Stimulated activated CD8-positive, alpha-beta memory T cell treated with anti-CD3 and anti-CD28 coated beads, Interleukin-2, amount 100 ng/mL, for 48 hours (primary cell): ENCODE measurements at places on chromosomes 4 and X.
A peak's percentile ranks its signal among the peaks of the same experiment; 100 is the strongest.

GRCh38 chrX:7542587-7543380 lies 300.2 kb upstream of the VCX start:
- DNase-seq: no peak

- no peak for DNase-seq
Observed at GRCh38 chr4:102429553-102429952, 71.6 kb upstream of the NFKB1 start.

DNA sequence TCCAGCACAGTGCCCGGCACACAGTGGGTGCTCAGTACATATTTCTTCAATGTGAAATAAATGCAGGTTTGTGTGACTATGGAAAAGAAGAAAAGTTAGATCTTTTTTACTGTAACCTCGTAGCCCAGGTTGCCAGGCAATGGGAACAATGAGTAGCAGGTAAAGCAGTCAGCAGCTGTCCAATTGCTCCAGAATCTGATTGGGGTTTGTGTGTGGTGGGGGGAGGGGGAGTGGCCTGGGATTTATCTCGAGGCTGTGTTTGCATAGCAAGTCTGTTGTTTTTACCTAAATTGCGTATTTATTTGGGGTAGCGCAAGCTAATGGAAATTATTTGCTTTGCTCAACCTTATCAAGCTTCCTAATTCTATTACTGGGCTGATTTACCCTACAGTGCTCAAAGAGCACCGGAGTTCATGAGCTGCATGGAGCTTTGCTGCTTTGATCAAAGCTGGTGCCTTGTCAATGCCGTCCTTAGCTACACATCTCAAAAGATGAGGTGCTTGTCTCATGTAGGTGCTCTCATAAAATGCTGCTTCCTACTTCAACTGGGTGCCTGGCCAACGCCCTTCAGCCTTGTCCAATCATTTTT lies 145.0 kb upstream of the DGKK start:
- DNase-seq: no peak

GRCh38 chr4:2412534-2412884 lies 5.9 kb downstream of the ZFYVE28 start:
- peak; percentile 57 for DNase-seq

DNA sequence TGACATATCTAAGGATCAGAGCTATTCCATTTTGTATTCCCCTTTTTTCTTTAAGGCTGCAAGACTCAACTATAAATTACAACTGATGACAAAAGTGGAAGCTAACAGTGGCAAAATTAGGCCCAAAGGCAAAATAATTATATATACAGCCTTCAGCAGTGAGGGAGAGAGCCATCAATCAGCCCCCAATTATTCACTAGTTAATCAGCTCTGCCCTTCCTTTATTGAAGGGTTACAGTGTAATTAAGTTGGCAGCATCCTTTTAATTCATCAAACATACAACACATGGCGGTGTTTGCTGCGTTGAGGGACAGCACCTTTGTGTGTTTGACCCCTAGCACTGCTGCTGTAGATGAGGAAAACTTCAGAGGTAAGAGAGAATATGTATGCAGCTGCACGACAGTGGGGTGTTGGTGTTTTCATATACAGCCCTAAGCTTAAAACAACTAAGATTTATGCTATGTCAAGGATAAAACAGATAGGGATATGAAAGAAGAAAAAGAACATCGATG lies 973.9 kb upstream of the POU3F4 start:
- no peak for DNase-seq

- DNase-seq: no peak
Observed at GRCh38 chr4:168021666-168022065, 70.7 kb upstream of the ANXA10 start.

GRCh38 chrX:4182408-4182806 lies 469.0 kb upstream of the PRKX start:
- no peak for DNase-seq

GRCh38 chr4:139963708-139964107 lies 190.3 kb downstream of the MAML3 start:
- DNase-seq: no peak

- peak; percentile 9 for DNase-seq
Observed at GRCh38 chrX:72620550-72621145, 48.0 kb upstream of the HDAC8 start.

- DNase-seq: no peak
Observed at GRCh38 chr4:7750972-7751371, 188.7 kb downstream of the AFAP1 start.

- DNase-seq: no peak
Observed at GRCh38 chr4:46081674-46082073, 42.2 kb downstream of the GABRG1 start.

GRCh38 chr4:164023214-164023613 lies 528.7 kb downstream of the TMA16 start:
- no peak for DNase-seq

GRCh38 chr4:144174401-144175067 lies 34.0 kb upstream of the GYPA start:
- no peak for DNase-seq

DNA sequence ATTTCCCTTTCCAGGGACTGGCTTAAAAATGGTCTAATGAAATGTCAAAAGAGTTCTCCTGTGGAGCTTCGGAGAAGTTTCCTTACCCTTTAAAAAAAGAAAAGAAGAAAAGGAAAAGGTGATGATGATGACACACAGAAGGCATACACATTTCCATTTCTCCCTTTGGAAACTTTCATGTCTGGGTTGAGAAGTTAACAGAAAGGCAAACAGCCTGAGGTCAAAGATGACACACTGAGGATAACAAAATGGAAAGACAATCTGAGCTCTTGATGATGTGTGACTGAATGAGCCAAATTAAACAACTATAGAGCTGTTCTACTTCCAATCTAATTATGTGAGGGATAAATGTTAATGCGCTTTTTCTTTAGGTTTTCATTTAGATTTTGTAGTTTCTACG lies 32.2 kb downstream of the NFXL1 start:
- DNase-seq: no peak

DNA sequence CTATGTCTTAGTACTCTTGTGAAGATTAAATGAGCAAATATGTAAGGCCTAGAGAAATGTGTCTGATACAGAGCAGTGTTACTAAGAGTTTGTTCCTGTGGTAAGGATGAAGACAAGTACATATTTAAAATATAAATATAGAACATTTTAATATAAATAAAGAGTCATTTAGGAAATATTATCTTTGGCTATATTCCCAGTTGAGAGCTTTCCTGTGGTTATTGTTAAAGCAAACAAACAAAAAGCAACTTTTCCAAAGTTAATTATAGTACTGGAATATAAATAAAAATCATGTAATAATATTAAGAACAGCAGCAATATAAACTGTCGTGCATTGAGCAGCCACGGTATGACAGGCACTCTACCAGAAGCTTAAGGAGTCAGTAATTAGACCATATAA lies 472.5 kb downstream of the INPP4B start:
- DNase-seq: no peak

DNA sequence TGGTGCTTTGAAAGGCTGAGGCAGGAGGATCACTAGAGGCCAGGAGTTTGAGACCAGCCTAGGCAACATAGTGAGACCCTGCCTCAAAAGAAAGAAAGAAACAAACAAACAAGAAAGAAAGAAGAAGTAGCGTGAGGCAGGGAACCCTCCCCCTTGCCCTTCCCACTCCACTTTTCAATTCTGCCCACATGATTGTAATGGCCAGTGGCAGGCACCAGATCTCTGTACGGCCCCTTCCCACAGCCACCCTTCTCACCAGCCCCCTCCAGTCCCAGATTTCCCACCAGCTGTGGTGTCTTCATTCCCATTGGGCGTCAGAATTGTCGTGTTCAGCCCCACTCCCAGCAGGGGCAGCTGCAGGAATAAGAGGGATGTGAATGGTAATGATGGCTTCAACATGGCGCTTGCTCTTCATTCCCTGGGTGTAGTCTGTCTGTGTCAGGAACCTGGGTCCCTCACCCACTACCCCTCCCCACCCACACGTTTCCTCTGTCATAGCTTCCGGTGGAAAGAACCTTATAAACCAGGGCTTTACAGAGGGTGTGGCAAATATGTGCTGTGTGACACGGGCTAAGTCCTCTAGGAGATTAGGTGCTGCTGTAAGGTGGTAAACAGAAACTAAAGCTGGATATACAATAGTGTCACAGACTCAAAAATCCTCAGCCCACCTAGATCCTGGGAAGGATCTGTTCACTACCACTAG lies at the start of gene IL2RG:
Gene IL2RG (minus strand): TSS at position 437 of the 703 bp plus-strand sequence. CDS start 38 bp downstream, at position 399.
- DNase-seq: peak; percentile 37

- DNase-seq: no peak
Observed at GRCh38 chr4:98242538-98242937, 18.6 kb upstream of the RAP1GDS1 start.

DNA sequence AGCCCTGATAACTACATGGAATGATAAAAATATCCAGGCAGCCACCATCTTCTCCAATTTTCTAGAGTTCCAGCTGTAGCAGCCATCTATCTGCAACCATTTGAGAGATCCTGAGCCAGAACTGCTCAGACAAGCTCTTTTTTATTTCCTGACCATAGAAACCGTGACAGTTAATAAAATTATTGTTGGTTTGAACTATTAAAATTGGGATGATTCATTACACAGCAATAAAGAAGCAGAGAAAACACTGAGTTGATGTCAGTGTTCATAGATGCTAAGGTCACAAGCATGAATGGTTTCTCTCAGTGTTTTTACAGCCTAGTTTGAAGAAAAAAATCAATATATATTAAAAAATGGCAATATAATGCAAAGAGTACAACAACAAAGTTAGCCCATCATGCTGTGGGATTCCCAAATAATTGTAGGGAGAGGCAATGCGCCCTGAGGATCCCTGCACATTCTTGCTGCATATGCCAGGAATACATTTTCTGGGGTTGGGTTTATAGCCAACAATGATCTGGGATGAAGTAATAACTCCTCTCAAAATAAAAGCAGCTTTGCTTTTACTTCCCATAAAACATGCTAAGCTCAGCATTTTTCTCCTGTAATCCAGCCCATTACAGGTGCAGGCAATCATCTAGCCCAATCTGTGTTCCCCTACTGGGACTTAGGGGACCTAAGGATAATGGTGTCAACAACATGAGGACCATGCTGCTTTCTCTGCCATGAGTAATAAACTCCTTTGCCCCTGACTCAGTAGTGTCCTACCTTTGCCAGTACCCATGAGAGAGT lies 84.0 kb downstream of the PABPC4L start:
- no peak for DNase-seq

GRCh38 chrX:35115205-35115604 lies 172.6 kb downstream of the FAM47B start:
- DNase-seq: no peak

DNA sequence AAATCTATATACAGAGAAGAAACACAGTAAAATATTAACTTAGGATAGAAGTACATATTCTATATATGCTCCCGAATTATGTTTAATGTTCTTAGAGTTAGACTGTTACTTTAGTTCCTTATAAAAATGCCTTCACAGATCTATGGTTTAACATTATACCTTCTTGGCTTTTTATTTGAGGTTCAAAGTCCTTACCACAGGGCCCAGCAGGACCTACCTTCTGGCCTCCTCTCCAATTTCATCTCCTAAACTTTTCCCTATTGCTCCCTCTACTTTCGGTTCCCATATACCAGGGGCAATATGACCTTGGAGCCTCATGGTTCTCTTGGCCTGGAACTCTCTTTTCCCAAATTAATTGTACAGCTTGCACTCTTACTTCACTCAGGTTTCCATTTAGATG lies 11.8 kb downstream of the ANKRD37 start:
- no peak for DNase-seq

DNA sequence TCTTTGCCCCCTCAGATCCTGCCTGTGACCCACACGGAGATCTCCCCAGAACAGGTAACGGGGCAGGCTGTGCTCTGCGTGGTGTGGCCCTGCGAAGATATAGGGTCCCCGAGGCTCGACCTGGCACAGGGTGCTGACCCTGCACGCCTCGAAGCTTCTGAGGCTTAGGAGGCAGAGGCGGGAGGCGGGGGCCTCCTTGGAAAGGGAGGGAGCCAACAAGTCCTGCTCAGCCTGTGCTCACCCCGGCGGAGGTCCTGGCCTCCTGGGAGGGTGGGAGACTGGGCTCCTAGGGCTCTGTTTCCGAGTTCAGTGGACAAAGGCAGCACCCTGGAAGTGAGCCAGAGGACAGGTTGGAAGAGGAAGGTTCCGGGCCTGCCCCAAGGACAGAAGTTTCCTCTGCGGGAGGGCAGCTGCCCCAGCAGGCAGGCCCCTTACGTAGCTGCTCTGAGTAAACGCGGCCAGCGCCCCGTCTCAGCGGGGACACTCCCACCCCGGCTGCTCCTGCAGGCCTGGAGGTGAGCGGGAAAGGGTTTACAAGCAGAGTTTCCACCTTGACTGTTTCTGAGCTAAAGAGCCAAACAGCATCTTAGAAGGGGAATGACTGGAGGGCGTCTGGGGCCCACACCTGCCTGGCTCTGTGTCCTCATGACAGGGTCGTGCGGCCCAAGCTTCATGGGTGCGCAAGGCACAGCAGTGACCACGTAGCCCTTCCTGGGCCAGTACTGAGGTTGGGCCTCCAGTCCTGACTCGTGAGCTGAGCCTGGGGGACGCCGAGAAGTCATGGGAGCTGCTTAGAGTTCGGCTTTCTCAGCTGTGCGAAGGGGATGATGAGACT lies 16.1 kb downstream of the TMEM175 start:
- no peak for DNase-seq

DNA sequence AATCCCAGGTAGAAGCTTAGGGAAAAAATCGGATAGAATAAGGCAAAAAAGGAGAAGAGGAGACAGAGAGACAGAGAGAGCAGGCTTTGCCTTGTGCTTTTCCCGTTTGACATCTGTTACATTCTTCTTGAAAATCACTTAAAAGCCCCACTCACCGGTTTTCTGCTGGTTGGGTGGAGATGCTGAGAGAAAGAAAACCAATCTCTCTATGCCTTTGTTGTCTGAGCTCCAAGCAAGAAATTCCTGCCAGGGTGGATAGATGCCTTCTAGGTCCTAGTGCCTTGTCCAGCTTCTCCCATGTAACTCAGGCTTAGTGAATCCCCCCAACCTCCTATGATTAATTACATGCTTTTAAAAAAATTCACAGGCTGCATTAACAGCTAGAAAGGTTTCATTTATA lies at the start of gene DCX:
Gene DCX (minus strand): TSS at position 210 of the 400 bp plus-strand sequence. CDS start 1,794 bp downstream, outside the sequence.
- DNase-seq: no peak

DNA sequence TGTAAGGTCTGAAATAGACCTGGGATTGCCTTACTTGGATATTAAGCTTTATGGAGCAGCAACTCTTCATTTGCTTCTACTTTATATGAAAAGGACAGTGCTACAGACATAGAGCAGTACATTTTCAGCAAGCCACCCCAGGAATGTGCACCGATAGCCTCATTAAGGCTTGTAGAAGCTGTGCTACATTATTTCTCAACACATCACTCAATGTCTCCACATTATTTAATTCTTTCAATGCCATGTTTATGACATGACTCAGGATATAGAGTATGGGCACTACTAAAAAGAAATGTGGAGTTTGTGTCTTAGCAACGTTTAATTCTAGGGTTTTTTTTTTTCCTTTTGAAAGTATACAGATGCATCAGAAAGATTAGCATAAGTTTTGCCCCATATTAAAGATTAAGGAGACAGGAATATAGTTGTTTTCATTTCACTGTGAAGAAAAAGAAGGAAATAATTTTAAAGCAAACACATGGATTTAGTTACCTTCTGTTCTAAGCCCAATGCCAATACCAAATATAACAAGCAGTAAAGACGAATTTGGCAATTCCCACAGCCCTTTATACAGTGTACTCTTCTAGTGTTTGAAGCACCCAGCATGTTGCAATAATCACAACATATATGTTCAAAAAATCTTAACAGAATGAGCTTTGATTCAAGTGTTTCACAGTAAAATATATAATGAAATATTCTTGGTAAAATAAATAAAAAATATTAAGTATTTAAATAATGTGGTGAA lies 2140.1 kb upstream of the AGA start:
- DNase-seq: no peak
